ENCODE measurements at places on chromosomes 2 and 18.

DNA sequence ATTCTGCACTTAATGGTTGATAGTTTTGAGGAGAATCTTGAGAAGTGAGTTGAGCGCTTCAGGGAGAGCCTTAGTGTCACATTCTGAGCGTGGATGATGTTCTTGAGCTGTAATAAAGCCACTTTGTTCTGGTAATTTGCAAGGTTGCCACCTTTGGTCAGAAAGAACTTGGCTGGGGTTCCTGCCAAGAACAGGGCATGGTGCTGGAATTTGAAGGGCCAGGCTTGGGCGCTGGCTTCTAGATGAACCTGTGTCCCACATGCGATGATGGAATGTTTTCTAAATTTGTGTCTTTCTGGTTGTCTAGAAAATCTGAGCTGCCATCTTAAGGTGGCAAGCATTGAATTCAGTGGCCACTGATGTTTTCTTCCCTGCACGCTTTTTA is 124.1 kb upstream of the EML6 start:
- no peak for DNase-seq

DNA sequence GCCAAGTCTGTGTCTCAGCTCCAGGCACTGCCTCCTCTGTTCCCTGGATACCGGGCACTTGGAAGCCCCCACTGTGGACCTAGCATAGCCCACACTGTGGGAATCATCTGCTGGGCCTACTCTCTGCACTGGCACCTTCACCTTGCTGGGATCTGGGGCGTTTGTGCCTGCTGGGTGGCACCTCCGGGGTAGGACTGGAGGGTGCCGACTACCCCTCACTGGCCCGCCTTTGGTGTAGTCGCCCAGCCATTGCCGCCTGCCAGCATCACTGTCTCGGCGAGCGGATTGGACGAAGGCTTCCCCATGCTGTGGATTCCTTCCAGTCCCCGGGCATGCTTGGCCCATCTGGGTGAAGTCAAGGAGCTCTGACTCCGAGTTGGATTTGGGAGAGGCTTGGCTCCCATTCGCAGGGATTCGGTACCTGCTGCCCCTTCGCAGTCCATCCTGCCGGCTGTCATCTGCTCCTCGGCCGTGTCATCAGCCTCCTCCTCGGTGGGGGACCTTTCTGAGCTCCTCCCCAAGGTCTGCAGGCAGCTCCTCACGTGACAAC is 180.6 kb upstream of the HDAC4 start:
- DNase-seq, result no peak

GRCh38 chr18:64720781-64721464 is 572.0 kb upstream of the LINC00305 start:
- peak; percentile 1 for DNase-seq

- DNase-seq, result no peak
Measured at GRCh38 chr18:56322406-56322805, 316.0 kb downstream of the TXNL1 start.

DNA sequence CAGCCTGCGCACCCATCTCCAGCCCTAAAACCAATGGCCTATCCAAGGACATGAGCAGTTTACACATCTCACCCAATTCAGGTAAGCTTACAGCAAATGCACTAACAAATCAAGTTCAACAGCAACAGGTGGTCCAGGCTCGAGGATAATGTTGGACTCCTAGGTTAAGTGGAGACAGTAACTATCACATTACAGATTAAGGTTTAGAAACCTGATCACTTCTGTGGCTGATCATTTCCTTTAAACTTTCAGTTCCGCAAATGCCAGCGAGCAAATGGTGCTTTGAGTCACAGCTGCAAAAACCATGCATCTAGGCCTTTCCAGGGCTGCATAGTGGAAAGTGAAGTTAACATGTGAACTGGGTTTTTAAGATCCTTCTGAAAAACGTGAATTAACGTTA is 259.4 kb downstream of the GBX2 start:
- no peak for DNase-seq

DNA sequence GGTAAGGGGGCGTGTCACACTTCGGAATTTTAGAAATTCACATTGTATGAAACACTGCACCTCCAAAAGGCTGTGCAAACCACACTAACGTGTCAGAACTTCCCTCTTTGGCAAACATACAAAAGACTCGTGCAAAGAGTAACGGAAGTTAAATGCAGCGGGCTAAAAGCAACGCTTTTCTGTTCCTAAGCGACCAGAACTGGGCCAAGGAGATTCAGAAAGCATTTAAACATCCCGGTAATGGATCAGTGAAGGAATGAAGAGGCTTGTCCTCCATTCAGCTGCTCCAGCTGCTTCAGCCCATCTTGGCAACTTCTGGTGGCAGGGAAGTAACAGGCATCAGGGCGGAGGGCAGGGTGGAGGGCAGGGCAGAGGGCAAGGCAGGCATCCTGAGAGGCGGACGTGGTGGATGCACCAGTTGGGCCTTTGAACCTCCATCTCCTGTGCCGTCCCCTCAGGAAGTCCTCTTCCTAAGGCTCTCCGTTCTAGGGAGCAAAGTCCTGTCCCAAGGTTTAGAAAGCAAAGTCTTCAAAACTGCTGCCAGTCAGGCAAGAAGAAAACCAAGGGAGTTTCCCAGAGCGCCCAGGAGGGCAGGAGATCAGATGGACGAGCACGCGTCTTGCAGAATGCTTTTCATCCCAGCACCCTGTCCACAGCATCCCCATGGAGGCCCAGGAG is 230.7 kb downstream of the ZNF516 start:
- DNase-seq, result no peak

DNA sequence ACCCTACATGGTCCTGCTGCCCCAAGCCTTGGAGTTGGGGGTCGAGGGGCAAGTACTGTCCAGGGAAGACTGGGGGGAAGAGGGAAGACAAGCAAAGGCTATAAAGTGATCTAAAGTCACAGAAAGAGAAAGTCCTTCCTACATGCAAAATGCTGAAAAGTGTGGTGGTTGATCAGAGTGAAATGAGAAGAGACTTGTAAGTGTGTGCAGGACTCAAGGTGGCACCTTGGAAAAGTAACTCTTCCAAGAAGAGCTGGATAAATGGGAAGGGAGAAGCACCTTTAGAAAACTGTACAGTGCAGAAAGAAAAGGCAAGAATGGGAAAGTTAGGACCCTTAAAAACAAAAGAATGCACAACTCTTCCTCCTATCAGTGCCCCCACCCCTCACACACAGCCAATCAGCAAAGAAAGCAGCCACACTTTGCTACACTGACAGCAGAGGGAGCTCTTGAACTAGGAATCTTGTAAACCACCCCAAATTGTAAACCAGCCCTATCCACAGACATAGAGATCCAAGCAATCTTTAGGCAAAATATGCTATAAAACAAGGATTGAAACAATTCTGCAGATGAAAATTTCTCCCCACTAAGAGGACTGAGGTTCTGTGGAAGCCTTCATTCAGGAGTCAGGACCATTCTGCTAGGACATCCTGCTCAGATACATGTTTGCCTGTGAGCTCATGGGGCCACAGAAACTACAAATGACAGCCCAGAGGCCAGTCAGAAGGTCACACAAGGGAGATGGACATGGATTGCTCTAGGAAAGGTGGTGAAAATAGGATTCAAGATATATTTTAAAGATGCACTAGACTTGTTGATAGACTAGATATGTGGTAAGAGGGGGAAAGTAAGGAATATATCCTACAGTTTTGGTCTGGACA is 146.4 kb downstream of the FTCDNL1 start:
- peak; percentile 57 for DNase-seq

GRCh38 chr2:231387904-231388724 is 7.4 kb upstream of the B3GNT7 start:
- no peak for DNase-seq

DNA sequence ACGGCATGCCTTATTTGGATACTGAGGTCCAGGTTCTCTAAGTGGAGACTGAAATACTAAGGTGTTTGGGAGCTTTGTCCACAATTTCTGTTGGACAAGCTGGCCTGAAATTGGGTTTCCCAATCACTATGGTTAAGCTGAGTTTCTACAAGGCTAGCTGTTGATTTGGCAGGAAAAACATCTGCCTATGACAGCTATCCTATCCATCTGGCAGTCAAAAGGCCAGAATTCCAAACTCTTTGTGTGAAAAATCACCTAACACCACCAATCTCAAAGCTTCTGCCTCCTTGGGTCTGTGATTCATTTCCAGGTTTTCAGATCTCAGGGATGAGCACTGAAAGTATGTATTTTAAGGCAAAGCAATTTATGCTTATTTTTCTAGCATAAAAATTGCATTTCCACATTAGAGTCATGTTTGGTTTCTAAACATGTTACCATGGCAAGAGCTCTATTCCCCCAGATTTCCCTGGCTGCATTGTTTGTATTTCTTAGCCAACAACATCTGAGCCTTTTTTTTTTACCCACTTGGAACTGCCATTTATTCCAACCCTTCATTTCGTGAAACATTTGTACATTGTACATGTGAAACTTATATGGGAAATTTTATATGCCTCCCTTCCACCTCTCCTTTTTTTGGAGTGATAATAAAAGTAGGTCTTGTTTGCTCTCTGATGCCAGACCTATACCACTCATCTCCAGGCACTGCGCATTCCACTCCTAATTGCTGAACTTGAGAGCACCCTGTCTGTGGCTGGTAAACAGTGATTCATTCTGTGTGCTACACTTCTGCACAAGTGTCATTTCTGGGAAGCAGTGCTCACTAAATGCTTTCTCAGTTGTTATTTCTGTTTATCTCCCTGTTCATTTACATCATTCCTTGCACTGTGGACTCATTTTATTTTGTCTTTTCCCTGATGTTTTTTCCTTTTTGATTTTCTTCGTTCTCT is 15.9 kb upstream of the CCDC85A start:
- no peak for DNase-seq

DNA sequence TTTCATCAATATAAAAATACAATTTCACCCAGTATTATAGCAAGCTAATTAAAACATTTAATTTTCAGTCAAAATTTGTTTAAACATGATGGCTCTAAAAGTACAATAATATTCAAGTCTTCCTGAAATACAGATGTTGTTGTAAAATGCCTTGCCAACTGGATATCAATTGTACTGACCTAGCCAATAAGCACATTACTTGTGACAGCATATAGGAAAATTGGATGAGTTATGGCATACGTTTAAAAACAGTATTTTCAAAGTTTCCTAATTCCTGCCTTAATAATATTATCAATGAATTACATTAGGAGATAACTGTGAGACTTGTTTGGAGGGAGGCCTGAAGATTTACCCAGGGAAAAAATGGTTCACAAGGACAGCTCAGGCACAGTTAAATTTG is 336.9 kb upstream of the CDH20 start:
- DNase-seq, result no peak

DNA sequence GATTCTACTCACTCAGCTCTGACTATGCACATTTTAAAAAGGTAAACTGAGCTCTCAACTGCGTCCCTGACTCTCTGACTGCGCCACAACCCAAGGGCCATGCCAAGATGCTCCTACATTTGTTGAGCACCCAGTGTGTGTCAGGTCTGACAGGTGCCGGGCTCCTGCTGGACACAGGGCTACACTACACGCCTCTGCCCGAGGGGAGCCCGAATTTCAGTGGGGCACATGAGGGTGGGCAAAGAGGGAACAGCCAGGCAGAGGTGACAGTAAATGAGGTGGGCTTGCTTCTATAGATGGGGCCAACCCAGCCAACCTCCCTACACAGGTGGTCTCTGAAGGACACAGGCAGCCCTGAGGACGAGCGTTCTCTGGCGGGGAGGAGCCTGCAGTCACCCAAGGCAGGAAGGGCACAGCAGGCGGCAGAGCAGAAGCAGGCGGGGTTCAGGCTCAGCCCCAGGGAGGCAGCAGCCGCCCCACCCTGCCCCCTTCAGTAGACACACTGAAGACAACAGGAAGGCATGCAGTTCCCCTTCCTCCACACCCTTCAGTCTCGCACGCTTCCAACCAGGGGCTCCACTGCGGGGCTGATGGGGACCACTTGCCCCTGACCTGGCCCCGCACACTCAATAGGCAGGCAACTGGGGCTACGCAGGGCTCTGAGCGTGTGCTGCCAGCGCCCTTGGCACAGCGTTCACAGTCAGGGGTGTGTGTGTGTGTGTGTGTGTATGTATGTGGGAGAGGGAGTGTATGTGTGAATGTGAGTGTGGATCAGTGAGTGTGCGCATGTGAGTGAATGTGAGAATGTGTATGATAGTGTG is 98.4 kb downstream of the UXS1 start:
- DNase-seq, result no peak

DNA sequence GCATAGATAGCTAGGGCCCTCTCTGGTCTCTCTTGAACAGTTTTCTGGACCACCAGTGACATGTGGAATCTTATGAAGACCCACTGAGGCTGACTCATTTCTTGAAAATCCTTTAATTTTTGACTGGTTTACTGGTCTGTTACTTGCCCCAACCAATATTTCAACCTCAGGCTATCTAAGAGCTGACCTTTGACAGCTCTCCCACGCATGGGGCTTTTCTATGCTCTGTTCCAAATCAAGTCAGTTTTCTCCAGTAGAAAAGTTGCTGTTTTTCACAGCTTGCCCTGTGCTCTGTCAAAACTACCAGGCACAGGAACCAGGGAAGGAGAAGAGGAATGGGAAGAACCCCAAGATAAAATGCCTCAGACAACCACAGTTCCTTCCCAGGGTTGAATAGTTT is 46.0 kb upstream of the MTIF2 start:
- no peak for DNase-seq

DNA sequence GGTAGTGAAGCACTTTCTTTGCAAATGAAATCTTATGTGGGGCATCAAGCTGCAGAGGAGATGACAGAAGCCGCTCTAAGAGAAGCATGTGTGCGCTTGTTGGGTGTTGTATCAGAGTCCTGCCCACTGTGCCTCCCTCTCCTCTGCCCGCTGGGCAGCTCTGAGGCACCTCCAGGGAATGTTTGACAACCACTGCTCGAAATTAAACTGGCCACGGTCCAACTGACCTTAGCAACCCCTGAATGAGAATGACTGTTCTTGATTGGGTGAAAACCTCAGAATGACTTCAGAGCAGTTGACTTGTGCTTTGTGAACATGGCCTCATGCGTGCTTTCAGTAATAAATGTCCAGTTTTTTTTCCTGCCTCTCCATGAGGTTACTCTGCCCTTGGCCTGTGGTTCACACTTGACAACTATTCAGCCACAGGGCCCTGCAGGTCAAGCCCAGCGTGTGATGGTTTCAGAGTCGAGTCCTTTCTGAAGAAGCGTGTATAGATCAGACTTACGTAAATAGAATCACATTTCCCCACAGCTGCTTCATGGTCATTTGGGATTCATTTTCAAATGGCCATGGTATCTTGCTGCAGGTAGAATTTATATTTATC is 94.9 kb downstream of the SLC4A3 start:
- DNase-seq, result no peak

- no peak for DNase-seq
Measured at GRCh38 chr18:31396796-31397612, 20.4 kb downstream of the DSG4 start.

DNA sequence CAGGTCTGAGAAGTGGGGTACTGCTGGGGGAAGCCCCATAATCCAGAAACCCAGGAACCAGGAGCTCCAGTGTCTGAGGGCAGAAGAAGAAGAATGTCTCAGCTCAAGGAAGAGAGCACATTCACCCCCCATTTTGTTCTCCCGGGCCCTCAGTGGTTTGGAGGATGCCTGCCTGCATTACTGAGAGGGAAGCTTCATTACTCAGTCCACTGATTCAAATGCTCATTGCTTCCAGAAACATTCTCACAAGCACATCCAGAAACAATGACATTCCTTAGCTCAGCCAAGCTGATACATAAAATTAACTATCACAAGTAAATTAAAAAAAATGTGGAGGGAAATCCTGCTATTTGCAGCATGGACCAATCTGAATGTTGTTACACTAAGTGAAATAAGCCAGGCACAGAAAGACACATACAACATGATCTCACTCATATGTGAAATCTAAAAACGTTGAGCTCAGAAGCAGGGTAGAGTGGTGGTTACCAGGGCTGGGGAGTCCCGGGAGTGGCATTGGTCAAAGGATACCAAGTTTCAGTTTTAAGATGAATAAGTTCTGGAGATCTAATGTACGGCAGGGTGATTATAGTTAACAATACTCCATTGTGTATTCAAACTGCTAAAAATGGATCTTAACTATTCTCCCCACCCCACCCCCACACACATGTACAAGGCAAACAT is 459.3 kb downstream of the GALR1 start:
- DNase-seq, result no peak

GRCh38 chr2:231567159-231567558 is 25.5 kb upstream of the TEX44 start:
- no peak for DNase-seq

Measured in mesendoderm (in vitro differentiated cells).